ENCODE measurements at places on chromosomes 6 and 20. TPM values are rescaled to one million over a fixed set of nuclear protein-coding genes. Genes with fewer than 3 reads are reported as not detected.

GRCh38 chr6:40417031-40417430 is 170.1 kb downstream of the LRFN2 start:
- DNase-seq: no peak

DNA sequence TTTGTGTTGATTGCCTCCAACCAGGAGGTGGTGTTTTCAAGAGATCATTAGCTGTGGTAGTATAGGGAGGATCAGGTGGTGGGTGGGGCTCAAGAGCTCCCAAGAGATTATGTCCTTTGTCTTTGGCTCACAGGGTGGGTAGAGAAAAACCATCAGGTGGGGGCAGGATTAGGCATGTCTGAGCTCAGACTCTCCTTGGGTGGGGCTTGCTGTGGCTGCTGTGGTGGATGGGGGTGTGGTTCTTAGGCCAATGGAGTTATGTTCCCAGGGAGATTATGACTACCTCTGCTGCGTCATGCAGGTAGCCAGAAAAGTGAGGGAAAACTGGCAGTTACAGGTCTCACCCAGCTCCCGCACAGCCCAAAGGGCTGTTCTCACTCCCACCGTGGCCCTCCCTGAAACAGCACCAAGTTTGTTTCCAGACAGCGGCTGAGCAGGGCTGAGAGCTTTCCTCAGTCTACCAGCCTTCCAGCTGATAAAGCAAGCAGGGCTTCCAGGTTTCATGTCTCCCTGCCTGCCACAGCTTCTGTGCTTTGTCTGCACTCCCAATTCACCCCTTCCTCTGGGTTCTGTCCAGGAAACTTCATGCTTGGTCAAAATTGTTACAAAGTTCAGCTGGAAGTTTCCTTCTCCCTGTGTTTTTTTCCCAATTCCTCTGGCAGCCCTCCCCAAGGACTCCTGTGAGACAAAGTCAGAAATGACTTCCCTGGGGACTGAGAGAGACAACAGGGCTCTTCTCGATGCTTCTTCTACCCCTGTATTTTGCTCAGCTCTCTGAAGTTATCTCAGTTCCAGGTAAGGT is 481.1 kb upstream of the MAN1A1 start:
- DNase-seq: no peak

- no peak for DNase-seq
These were observed 256.8 kb downstream of the SYNE1 start for GRCh38 chr6:152380351-152380767.

DNA sequence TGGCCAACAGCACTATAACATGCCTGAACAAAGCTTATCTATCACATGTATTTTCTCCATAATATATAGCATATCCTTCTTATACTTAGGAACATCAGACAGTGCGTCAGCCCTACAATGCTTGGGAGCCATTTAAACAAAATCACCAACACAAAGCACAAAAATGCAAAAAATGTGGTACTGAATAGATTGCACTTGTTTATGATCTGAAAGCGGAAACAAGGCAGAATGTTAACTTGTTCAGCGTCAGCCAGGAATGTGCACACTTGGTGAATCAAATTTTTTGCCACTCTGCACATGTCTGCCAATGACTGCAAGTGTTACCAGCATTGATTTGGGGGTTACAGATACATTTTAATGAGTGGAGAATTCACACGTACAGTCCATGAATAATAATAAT is 14.8 kb downstream of the SLC35A1 start:
- no peak for DNase-seq

- no peak for DNase-seq
These were observed 664.8 kb upstream of the GJE1 start for GRCh38 chr6:141467881-141468280.

DNA sequence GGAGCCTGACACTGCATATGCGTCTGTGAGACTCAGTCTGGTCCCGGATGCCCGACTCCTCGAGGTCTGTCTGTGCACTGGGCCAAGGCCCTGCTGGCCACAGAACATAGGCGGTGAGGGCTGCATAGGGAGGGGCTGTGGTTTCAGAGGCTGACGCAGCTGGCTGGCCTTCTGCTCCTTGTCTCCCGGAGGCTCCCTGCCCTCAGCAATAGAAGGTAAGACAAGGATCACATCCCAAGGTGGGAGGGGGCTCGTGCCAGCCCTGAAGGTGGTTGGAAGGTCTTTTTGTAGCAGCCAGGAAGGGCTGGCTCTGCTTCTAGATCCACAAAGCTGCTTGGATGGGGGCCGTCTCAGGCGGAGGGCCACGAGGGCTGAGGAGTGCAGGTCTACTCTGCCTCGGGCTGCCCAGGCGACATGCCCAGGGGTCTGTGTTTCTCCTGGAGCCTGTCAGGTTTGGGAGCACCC is 239.8 kb upstream of the SULF2 start:
- DNase-seq: peak; percentile 62

- no peak for DNase-seq
These were observed 83.3 kb upstream of the DUSP22 start for GRCh38 chr6:208938-209337.

DNA sequence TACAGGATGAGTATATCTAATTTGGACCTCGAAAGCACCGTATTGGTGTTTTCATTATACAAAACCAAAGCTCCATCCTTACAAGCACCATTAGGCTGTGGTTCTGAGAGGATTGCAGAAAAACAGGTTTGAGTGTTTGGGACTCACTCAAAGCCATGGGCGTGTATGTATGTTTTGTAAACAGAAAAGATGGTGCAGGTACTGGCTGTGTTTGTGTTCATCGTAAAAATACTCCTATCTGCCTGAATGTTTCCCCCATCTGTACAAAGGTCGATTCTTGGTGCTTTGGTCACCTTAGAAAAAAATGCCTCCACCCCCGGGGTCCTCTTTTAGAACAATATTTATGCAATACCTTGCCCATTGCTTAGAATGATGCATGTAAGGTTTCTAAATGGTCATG is 286.6 kb downstream of the TSHZ2 start:
- no peak for DNase-seq

DNA sequence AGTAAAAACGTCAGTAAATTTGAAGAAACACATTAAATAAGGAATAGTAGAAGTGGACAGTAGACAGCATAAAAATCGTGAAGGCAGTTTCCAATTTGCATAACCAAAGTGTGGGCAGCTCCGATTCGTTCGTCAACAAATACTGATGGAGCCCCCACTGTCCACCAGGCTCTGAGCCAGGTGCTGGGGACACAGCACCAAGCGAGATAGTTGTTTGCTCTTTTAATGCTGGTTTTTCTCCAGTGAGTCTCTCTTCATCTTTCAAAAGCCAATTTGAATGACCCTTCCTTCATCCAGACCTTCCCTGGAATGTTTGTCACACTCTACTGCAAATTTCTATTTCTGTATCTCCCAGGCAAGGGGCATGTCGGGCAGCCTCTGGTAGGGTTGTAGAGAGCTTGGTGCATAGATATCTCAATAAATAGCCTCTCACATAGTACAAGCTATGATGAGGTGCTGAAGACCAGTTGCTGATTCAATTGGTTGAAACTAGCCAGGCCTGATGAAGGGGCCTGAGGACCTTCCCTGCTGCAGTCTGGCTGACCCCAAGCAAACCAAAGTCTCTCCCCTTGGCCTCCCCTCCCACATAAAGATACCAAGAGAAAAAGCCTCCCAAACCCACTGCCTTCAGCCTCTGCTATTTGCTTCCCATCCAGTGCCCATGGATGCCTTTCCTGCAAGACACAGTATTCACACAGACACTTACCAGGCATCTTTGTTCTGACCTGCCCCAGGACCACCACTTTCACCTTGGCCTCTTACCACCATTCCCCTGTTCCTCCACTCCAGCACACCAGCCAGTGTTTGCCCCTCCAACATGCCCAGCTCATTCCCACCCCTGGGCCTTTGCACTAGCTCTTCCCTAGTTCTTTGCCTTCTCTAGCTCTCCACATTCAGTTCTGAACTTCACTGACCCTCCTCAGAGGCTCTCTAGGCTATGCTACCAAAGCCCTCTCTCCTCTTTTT is 125.2 kb downstream of the CEBPB start:
- no peak for DNase-seq

DNA sequence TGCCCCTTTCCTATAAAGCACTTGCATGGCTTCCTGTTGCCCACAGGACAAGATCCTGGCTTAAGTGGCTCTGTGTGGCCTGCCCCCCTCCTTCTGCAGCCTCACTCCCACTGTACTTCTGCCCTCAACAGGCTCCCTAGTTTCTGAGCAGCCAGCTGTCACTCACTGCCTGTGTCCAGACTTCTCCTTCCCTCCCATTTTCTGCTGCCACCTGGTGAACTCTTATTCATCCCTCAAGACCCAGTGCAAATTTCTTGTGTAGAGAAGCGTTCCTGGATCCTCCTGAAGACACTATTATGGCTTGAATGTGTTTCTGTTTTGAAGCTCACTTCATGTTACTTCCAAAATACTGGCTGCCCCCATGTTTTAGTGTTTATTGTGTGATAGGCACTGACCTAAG is 26.5 kb downstream of the SNPH start:
- DNase-seq: no peak

DNA sequence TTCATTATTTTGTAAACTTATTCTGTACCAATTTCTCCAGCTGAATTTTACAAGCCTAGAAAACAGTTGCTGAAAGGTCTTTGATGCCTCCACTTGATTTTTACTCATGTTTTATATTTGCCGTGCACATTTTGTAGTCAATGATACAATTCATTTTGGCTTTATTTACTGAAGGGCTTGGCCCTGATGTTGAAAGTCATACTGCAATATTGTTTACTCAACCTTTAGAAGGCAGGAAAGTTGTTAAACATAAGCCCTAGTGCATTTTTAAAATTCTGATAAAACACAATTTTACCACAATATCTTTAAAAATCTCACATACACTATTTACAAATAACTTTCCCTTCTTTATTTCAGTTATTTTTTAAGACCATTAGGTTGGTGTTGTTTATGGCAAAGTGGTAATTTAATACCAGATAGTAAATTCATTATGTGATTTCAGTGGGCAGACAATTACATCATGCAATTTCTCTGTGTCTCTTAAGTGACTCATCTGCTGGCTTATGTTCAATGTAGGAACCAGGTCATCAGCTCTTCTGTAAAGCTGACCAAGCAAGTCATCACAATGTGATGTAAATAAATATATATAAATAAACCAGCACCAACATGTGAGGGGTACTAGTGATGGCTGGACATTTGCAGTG is 121.1 kb upstream of the SLC35B3 start:
- no peak for DNase-seq

DNA sequence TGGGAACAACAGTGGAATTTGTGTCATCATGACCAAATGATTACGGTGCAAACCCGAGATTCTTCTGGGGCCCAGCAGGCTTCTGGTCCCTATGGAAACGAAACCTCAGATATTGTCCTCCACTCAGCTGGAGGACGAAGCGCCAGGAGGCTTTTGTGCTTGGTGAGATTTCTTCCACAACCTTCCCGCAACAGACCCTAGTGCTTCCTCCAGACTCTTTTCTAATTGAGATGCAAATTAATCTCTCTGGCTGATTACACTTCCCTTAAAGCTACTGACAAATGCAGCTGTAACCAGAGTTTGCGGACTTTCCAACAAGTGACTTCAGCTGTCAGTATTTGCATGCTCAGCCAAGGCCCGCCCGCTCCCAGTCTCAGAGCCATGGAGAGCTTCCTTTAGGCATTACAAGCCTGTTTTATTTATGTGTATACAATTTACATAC is 96.0 kb downstream of the INSM1 start:
- DNase-seq: peak; percentile 33

- DNase-seq: peak; percentile 83
These were observed 48.4 kb downstream of the CPXM1 start for GRCh38 chr20:2751878-2752566.

DNA sequence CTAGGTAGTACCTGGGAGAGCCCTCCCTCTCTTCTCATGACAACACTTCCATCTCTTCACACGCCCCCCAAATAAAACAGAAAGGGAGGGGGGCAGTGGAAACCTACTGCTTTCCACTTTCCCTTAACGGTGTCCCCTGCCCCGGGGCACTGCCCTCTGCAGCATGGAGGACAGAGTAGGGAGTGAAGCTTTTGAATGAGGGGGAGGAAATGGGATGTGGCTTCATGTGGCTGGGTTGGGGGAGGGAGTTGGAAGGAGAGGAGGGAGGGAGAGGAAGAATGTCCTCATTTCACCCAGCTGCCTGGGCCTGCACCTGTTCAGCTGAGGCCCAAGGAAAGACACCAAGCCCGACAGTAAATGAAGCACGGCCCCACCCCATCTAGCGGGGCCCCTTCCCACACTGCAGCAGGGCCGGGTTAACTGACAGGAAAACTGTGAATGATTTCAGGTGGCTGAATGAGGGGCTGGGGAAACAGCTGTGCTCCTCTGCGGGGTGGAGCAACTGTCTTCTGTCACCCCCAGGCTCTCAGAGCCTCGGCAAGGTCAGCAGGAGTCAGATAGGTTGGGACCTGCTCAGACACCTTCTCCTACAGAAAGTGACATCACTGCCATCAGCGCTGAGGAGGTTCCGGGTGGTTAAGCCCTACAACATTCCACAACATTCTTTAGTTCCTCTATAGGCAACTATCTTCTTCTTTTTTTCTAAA is 40.0 kb upstream of the TAF8 start:
- DNase-seq: peak; percentile 84

GRCh38 chr20:7850775-7851490 is 89.3 kb downstream of the HAO1 start:
- peak; percentile 26 for DNase-seq

- DNase-seq: peak; percentile 71
These were observed 1.5 kb downstream of the SALL4 start for GRCh38 chr20:51800872-51801121.

DNA sequence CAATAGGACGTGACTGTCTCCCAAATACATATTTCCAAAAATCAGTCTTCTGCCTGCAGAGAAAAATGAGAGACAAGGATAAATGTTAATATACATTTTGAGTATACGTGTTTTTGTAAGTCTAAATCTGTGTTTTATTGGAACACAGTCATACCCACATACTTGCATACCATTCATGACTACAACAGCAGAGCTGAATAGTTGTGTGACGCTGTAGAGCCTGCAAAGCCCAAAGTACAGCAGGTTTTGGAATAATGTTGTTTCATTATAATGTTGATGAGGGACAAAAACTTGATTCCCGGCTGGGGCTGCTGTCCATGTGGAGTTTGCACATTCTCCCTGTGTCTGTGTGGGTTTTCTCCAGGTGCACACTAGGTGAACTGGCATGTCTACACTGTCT is 23.8 kb upstream of the FBXO9 start:
- no peak for DNase-seq

DNA sequence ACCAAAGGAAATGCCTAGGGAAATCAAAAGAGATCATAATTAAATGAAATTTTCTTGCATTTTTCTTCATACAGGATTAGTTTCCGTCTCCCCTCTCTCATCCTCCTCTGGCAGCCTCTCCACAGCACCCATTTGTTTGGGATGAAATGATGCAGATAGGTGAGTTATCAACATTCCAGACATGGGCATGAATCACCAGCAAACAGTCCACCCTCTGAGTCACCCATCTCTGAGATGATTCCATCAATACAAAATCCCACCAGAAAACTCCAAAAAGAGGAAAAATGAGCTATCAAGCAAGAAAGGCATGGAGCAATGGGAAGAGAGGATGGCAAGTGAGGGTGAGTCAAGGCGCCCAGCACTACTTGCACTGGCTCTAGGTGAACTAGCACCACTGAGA is 11.4 kb downstream of the MC3R start:
- no peak for DNase-seq

Gene SLC24A3
- 5.2 TPM for total RNA-seq

Gene ROS1
- 0.19 TPM for total RNA-seq

Gene OR2H1
- total RNA-seq: not detected

Gene KIF6
- total RNA-seq: 2.9 TPM

Gene UBE2C
- total RNA-seq: 2.4 TPM

Gene ACOT13
- 15.3 TPM for total RNA-seq

Gene SERINC1
- total RNA-seq: 214 TPM

Measured in kidney (tissue), 22 donors.